ENCODE measurements at places on chromosomes 3 and 15.

- DNase-seq: no peak
Measured at GRCh38 chr15:81783586-81783985, 262.2 kb downstream of the MEX3B start.

DNA sequence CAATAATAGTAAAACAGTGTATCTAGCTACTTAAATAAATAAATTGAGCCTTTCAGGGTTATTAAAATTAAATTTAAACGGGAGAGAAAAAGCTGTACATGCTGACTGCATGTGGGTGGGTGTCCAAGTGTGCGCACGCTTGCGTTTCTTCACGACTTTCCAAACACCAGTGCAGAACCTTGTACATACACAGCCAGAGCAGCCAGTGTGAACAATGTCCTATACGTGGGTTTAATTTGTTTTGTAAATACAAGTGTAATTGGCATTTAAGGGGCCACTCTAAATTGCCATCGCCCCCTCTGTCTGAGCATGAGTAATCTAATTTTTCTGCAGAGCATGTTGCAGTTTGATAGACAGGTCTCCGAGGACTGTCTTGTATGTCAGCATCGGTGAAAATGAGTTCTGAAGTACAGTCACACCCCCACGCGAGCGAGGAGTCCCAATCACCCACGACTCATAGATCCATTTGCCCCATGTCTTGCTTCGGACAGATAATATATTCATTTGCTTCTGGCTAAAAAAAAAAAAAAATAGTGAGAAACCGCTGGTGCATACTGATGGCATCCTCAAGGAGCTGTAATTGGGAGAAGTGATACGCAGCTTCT, 121.8 kb upstream of the ARRDC4 start:
- no peak for DNase-seq

DNA sequence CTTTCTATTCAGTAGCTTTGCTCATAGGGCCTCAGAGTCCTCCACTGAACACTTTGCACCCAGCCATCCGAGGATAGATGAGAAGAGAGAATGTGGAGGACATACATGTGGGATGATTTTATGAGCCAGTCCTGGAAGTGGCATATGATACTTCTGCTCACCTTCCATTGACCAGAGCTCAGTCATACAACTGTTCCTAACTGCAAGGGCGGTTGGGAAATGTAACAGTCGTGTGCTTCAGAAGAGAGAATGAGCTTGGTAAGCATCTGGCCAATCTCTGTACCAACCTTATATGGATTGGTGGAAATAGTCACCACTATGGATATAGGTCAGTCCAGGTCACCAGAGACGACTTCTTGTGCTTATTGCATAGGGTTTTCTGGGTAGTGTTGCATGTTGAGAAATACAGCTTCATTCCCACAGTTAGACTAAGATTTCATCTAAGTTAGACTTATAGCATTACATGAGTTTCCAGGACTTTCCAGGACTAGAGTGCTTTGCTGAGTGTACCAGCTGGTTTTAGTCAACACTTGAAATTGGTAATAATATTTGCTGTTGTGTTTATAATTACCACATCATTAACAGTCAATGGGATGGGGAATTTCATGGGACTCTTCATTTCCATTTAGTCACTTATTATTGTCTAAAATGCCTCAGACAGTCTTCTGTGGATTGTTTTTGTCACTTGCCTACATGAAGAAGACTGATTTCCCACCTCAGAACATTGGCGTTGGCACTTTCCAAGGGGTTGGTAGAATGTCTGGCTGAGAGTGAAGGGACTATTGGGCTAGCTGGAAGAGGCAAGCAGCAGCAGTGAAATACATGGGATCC, 214.5 kb upstream of the ROPN1 start:
- no peak for DNase-seq

DNA sequence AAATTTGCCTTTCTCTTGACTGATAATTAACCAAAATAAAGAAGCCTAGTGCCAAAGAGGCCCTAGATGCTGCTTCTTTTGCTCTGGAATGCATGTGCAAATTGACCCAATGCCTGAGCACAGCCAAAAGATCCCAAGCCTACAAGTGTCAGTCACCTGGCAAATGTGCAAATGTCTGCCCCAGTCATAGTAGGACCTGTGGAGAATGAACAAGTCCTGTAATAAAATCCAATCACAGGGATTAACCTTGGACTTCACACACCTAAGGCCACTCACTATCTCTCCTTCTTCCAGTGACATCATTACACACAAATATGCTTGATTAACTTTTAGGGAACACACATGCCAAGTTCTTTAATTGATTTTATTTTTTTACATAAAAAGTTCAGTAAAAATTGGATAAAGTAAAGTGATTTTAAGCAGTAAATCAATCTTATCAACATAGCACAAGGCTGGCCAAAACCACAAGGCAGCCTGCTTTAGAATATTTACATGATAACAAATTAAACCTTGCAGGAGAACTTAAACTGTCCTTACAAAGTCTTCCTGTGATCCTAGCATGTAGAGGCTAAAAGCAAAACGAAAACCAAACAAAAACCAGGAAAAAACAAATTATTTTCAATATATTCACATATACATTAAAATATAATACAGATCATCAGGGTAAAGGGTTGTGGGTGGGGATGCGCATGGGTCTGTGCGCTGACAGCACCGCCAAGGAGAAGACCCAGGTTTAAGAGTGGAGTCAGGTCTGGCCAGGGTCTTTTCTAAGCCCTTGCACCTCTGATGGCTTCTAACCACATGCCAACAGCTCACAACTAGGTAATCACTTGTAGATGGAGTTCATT, 36.8 kb downstream of the NBEAL2 start:
- no peak for DNase-seq

DNA sequence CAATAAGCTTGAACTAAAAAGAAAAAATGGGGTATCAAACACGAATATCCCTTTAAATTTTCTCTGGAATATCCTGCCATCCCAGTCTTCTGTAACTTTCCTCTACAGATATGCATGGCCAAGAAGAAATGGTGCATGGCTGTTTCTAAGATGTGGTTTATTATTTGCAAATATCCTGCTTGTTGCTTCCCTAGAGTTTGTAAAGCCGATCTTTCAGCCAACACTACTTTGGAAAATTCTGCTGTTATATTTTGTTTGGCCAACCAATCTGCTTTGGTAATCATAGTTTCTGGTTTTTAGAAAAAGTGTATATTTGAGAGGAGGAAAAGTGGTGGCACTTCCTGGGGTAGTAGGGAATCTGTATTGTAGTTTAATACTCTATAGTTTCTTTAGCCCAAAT, 13.9 kb downstream of the PHLDB2 start:
- no peak for DNase-seq
